ENCODE measurements at places on chromosomes 5 and 9.

GRCh38 chr5:119078861-119079260 is 8.0 kb downstream of the DMXL1 start:
- no peak for DNase-seq

DNA sequence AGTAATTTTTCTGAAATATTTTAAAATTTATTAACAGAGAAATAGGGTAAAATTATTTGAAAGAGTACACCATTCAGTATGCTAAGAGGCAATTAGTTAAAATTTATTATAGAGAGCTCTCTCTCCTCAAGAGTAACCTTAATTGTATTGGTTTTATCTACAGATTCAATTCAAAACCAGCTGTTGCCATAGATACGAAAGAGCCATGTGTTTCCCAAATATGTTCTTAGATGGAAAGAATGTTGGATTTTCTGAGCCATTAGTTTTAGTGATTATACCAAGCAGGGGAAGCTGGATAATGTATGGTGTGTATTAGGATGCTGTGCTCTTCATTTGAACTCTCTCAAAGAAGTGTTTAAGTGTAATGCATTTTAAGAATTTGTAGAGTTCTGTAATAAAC is 27.8 kb downstream of the C7 start:
- no peak for DNase-seq

DNA sequence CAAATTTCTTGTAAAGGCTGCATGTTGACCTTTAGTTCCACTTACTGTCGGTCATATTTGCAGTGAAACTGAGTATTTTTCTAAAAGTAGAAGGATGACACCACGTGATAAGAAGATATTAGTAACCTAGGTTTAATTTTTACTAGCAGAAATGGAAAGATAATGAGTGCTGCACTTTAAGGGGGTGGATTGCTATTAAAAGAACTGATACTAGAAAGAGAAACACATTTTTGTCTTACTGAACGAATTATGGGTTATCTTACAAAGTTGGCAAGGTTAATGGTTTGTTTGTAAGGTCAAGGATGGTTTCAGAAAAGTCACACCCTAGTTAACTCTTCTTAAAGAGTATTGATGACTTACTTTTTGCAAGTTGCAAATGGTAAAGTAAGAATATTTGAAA is 2.4 kb downstream of the MACIR start:
- DNase-seq, result no peak

DNA sequence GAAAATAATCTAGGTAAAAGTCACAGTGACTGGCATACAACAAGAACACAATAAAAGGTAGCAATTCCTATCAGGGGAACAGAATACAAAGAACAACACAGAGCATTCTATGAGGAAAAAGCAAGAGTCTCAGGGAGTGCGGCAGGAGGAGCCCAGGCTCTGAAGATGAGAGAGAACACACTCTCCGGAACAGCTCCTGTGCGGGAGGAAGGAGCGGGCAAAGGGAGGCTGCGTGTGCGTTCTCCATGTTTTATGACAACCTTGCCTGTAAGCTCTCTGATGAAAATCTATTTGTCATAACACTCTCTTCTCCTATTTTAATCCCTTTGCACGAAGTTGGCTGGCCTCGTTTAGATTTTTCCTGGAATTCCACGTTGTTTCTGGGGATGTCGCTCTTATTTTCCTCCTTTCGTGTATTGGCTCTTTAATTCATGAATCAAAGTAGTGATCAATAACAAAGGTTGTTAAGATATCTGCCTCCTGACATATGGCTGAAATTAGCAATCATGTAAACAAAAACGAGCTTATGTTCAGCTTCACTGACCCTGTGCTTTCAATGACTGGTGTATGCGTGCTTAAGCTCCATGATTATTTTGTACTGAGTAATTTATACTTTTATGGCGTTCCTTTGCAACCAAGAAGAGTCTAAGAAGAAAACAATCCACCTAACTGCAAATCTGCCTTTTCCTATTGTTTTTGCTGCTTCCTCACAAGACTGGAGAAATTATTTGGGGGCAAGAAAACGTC is 109.5 kb downstream of the MYO10 start:
- no peak for DNase-seq

DNA sequence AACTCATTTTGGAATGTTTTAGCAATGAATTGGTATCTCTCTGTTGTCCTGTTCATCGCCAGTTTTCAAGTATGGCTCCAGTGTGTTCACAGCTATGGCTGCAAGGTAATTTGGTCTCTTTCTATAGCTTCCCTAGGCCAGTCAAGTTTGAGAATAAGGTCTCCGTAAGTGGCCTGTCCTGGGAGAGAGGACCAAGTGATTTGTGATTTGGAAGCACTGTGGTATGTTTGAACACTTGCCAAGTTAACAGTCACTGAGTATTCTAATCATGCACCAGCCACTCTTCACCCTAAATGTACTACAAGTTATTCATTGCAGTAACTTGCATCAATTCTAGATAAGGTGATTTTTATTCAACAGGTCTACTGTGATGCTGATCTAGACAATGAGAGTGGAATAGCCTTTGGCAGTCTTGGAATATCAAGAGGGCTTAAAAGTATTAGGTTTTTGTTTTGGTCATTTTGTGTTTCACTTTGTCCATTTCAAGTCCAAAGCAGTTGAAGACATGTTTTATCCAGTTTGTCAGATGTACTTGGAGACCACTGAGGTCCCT is 41.1 kb downstream of the G3BP1 start:
- DNase-seq, result no peak

DNA sequence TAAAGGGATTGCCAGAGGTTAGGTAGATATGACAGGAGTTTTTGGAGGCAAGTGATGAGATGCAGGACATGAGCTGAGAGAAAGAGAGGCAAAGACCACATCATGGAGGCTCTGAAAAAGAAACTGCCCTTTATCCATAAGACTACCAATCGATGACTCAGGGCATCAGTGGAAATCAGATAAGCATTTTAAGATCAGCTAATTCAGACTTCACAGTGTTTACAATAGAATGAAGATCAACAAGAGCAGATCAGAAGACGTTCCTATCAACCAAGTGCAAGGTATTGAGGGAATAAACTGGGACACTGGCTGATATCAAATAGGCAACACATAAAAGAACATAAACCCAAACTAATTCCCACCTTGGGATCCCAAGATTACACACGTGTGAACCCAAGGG is 227.2 kb downstream of the SLCO4C1 start:
- DNase-seq, result no peak
